Uterine smooth muscle cell (primary cell): ENCODE measurements at places on chromosomes 3 and 15. TPM values are rescaled to one million over a fixed set of nuclear protein-coding genes. Genes with fewer than 3 reads are reported as not detected.

The RPL22L1 gene
- 177 and 213 TPM in 2 replicates for total RNA-seq

The ALDH1A3 gene
- 54.7 and 94.0 TPM in 2 replicates for total RNA-seq

The THBS1 gene
- 214 and 454 TPM in 2 replicates for total RNA-seq

The C15orf62 gene
- total RNA-seq: not detected in 2 replicates

The CCDC13 gene
- total RNA-seq: 0.33 and 0.62 TPM in 2 replicates

The ETV5 gene
- 58.0 and 59.5 TPM in 2 replicates for total RNA-seq

The CPN2 gene
- not detected in 2 replicates for total RNA-seq

The LDHAL6B gene
- under 0.01 TPM in 1 of 2 replicates, not detected in the other for total RNA-seq

The UTS2B gene
- total RNA-seq: 0.37 and 1.00 TPM in 2 replicates
